ENCODE measurements at places on chromosomes 7 and 10. TPM values are rescaled to one million over a fixed set of nuclear protein-coding genes. Genes with fewer than 3 reads are reported as not detected.

MRC1 gene
- total RNA-seq = 250 TPM

BTBD16 gene
- total RNA-seq = not detected

DIP2C gene
- 13.4 TPM for total RNA-seq

SPDYE5 gene
- total RNA-seq = not detected

NUPR2 gene
- not detected for total RNA-seq

PLEKHS1 gene
- not detected for total RNA-seq

WDFY4 gene
- 0.25 TPM for total RNA-seq

GIMAP6 gene
- 251 TPM for total RNA-seq

ANKRD61 gene
- total RNA-seq = under 0.01 TPM
